ENCODE measurements at places on chromosomes 2 and 18.

GRCh38 chr18:9861933-9862332 is 23.8 kb upstream of the TXNDC2 start:
- no peak for DNase-seq

DNA sequence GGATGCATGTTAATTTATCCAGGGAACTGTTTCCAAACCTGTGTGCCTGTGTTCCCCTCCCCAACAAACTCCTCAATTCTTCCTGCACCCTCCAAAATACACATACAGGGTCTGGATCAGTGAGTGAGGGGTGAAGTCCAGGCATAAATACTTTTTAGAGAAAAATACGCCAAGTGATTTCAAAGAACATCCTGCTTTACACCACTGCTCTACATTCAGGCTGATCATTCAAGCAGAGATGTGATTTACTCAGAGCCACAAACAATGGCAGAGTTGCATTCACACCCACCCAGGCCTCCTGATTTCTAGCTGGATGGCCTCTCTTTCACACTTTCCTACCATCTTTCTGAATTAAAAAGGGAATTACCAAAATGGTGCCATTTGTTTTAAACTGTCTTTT is 289.5 kb upstream of the SLC14A2 start:
- no peak for DNase-seq

DNA sequence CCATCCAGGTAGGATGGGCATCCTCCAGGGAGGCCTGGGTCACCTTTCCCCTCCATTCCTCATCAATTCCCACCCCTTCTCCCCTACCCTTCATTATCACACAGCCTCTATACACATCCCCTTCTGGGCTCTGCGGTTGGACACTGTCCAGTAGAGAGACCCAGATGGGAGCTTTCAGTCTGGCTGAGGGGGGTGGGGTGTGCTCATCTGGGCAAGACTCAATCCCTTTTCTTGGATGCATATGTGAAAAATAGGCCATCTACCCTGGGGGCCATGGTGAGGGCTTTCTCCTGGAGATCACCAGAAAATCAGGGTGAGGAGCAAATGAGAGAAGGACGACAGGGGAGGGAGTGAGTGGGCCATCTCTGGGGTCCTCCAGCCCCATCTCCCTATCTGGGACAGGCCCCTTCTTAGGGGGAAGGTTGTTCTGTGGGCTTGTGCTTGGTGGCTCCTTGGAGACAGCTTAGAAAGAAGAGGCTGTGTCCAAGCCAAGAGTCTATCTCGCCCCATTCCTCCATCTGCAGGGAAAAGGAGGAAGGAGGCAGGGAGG is 160.1 kb downstream of the DYSF start:
- peak; percentile 32 for DNase-seq

DNA sequence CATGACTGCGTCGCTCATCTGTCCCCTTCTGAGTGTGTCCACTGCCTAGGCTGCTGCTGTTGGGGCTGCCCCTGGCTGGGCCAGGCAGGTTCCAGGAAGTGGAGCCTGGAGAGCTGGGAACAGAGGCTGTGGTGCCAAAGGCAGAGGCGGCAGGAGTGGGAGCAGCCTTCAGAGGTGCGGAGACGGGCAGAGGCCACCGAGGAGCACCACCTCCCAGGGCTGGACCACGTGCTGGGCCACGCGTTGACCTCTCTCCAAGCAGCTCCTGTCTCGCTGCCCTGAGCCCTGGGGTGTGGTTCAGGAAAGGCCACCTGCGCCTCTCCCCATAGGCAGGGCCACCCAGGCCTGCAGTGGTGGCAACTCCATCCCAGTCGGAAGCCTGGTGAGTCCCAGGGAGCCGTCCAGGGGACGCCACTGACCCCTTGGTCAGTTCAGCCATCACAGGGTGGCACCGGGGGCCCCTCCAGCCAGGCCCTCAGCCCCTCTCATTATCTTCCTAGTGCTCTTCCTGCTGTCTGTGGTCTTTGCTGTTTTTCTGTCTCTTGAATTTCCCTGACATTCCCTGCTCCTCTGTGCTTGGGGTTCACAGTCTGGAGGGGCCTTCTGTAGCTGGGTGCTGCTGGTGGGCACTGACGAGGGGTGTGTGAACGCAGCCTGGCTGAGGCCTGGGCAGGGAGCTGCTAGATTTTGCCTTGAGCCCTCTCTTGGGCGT is 122.8 kb upstream of the HS6ST1 start:
- DNase-seq = peak; percentile 53

DNA sequence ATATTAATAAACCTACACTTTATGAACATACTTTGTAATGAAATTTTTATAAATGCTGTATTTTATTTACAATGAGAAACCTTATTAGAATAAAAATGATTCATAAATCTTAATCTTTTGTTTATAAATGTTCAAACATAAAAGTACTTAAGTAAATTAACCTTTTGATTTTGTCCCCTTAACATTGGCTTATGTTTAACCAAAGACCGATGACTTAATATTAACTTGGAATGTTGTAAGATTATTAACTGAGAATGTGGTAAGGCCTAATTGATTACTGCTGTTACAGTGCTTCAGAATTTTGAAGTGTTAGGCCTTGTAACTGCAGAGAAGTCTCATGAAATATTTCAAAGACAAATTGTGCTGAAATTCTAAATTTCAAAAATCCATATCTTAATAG is 5.7 kb downstream of the CPS1 start:
- no peak for DNase-seq

DNA sequence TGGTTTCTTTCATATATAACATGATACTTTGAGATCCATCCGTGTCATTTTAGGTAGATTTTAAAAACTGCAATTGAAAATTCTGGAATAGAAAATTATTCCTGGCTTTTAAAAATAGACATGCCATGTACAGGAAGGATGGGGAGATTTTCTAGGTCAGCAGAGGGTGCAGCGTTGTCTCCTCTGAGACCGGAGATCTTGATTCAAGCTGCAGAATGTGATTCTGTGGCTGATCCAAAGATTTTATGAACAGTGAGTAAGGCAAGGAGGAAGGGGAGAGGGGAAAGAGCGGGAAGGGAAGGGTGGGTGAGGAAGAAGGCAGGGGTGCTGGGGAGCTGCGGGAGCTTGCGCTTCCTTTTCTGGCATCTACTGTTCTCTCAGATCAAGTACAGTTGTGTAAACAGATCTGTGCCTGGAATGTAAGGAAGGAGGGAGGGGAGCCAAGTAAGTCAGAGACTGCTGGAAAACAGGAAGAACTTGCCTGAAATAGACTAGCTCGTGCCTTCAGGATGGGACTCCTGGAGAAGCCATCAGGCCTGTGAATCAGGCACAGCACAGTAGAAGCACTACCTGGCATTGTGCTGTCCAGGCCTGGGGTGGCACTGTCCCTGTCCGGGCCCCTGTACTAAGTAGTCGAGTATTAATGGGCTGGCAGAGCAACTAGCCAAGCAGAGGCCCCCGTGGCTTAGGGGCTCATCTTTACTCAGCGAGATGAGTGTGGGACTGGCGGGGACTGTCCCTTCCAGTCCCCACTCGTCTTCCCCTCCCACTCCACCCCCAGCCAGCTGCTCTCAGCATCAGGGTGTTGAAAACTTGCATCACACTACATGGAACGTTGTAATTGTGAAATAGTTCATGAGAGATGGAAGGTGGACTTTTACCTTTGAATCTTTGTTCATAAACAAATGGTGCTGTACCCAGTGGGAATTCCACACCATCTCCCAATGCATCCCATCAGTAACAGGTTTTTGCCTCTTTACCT is 163.5 kb downstream of the UXS1 start:
- DNase-seq = peak; percentile 70

- DNase-seq = no peak
Measured at GRCh38 chr2:160222546-160223283, 22.6 kb upstream of the ITGB6 start.

- peak; percentile 51 for DNase-seq
Measured at GRCh38 chr2:237901932-237902850, 42.8 kb downstream of the RAMP1 start.
